Lower lobe of right lung (tissue), 2 donors: ENCODE measurements at places on chromosomes 5 and 9. TPM values are rescaled to one million over a fixed set of nuclear protein-coding genes. Genes with fewer than 3 reads are reported as not detected.
A peak's percentile ranks its signal among the peaks of the same experiment; 100 is the strongest.

- H3K36me3 ChIP-seq: no peaks in the 10 kb centered on the region
- no peaks in the 10 kb centered on the region for H3K27me3 ChIP-seq
- H3K4me1 ChIP-seq: no peaks in the 10 kb centered on the region
- no peak for DNase-seq
- no peak overlapping the region for H3K27ac ChIP-seq
Observed at GRCh38 chr5:64947031-64947430, 178.3 kb downstream of the CWC27 start.

DNA sequence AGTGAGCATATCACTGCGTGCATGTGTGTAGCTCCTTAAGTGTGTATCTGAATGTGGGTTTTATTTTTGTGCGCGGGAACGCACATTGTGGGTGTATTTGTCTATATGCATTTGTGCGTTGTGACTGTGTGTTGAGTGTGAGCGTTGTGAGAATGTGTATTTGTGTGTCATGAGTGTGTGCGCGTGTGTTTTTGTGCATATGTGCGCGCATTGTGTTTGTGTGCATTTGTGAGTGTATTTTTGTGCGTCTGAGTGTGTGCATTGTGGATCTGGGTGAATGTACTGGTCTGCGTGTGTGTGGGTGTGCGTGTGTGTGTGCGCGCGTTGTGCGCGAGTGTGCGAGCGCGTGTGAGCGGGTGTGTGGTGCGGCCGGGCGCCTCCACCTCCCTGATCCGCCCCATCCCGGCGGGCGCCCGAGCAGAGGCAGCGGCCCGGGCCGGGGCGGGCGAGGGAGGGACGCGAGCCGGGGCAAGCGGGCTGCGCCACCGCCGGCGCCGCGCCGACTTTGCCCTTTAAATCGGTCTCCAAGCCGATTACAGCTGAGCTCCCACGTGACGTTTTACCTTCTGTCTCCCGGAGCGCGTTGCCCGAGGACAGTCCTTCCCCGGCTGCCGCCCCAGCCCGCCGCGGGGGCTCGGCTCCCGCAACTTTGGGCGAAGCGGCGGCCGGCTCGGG lies at the start of gene RASGRF2:
Gene RASGRF2, plus strand, starts transcription at position 596 of the 675 bp plus-strand sequence. CDS start 376 bp downstream, outside the sequence.
- no peak for DNase-seq
- peaks cover 11% of the 10 kb centered on the region for H3K4me1 ChIP-seq
- peak within 1 kb of the TSS; percentile 69 for H3K27ac ChIP-seq
- H3K36me3 ChIP-seq: no peaks in the 10 kb centered on the region

The KIF20A gene
- total RNA-seq: 1.2 TPM

The IRX1 gene
- total RNA-seq: 6.0 TPM

The RUSC2 gene
- 23.6 TPM for total RNA-seq
